ENCODE measurements at places on chromosomes 11 and 22.
A peak's percentile ranks its signal among the peaks of the same experiment; 100 is the strongest.

- DNase-seq = no peak
These were observed 19.4 kb upstream of the POLA2 start for GRCh38 chr11:65242389-65242788.

DNA sequence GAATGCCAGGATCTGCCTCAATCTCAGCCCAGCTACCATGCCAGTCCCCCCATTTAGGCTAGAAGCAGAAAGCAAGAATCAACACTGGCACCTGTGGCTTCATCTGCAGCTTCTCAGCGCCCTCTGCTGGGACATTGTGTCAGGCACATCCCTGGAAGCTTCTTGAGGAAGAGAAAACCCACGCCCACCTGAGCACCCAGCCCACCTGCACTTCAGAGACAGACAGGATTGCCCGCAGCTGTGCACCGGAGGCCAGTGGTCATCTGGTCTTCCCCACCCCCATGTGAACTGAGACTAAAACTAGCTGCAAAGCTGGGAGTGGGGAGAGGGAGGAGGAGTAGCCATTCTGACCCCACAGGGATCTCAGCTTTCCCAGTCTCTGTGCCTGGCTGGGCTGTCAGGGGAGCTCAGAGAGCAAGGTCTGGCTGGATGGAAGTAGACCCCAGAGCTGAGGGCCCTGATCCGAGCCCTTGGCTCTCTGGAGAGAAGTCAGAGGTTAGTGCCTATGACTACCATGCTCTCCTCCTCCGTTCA is 66.8 kb downstream of the FEZ1 start:
- peak; percentile 16 for DNase-seq

- no peak for DNase-seq
These were observed 25.0 kb upstream of the TMPRSS5 start for GRCh38 chr11:113730887-113731726.

DNA sequence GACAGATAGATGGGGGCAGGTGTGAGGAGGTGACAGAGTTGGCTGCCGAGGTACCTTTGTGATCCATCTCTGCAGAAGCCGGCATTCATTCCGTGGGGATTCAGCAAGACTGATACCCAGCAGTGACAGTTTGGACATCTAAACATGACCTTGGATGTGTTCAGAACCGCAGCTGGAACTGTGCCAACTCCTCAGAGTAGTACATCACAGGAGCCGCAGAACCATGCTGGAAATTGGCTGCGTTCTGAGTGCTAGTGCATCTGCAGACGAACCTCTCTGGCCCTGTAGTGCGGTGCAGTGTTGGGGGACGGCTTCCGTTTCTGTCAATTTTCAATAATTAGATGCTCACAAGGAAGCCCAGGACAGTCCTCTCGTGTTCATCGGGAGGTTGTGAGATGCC is 772.1 kb downstream of the NTM start:
- no peak for DNase-seq

- DNase-seq = no peak
These were observed 26.3 kb upstream of the CTTN start for GRCh38 chr11:70372076-70372475.

GRCh38 chr11:131909426-131910177 is 539.2 kb downstream of the NTM start:
- no peak for DNase-seq

GRCh38 chr22:37768273-37768672 is 39.5 kb upstream of the GCAT start:
- DNase-seq = no peak

GRCh38 chr11:119459293-119459976 is 36.5 kb upstream of the THY1 start:
- no peak for DNase-seq

All from activated naive CD4-positive, alpha-beta T cell (primary cell).